ENCODE measurements at places on chromosomes 12 and 14. TPM values are rescaled to one million over a fixed set of nuclear protein-coding genes. Genes with fewer than 3 reads are reported as not detected.

- H3K4me3 ChIP-seq, result no peak overlapping the region
- H3K27me3 ChIP-seq, result no peaks in the 10 kb centered on the region
- peaks cover 11% of the 10 kb centered on the region for H3K36me3 ChIP-seq
- DNase-seq, result no peak
- H3K4me1 ChIP-seq, result peaks cover 15% of the 10 kb centered on the region
These were observed 53.7 kb downstream of the APAF1 start for GRCh38 chr12:98698603-98699463.

GRCh38 chr12:56160193-56160763, 2.1 kb downstream of the MYL6 start:
- no peak for DNase-seq
- no peaks in the 10 kb centered on the region for H3K36me3 ChIP-seq
- H3K27me3 ChIP-seq, result no peaks in the 10 kb centered on the region
- peak overlapping the region; percentile 77 for H3K27ac ChIP-seq
- peak overlapping the region; percentile 73 for H3K4me3 ChIP-seq
- H3K4me1 ChIP-seq, result peaks cover 49% of the 10 kb centered on the region

GRCh38 chr12:4143896-4144295, 129.7 kb upstream of the CCND2 start:
- no peak for DNase-seq
- no peaks in the 10 kb centered on the region for H3K36me3 ChIP-seq
- H3K4me3 ChIP-seq, result no peak overlapping the region
- H3K4me1 ChIP-seq, result peaks cover 10% of the 10 kb centered on the region

- no peak overlapping the region for H3K4me3 ChIP-seq
- H3K27me3 ChIP-seq, result no peaks in the 10 kb centered on the region
- no peak for DNase-seq
These were observed 182.7 kb upstream of the TMPO start for GRCh38 chr12:98332642-98333041.

Gene MMP17
- total RNA-seq, result 7.1 TPM

Gene B4GALNT1
- total RNA-seq, result 0.28 TPM

DNA sequence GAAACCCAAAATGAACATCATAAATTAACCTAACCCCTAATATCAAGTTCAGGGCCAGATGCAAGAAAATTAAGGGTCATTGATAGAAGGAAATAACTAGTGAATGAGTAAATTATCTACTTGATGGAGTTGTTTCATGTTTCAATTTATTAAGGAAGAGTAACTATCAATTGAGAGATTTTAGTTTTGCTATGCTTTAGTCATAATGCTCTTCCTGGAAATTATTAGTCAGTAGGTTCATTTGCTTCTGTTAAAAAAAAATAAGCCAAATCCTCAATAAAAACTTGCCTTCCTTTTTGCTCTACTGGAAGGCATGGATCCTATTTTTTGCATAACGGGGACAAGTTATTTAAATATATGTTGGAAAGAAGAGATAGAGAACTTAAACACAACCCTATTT, 59.0 kb upstream of the HIF1A start:
- DNase-seq, result no peak
- H3K4me3 ChIP-seq, result no peak overlapping the region
- H3K27ac ChIP-seq, result no peak overlapping the region
- no peaks in the 10 kb centered on the region for H3K27me3 ChIP-seq

Gene MED6
- total RNA-seq, result 57.5 TPM

Gene AQP5
- not detected for total RNA-seq

Gene SIX6
- total RNA-seq, result 1.4 TPM

DNA sequence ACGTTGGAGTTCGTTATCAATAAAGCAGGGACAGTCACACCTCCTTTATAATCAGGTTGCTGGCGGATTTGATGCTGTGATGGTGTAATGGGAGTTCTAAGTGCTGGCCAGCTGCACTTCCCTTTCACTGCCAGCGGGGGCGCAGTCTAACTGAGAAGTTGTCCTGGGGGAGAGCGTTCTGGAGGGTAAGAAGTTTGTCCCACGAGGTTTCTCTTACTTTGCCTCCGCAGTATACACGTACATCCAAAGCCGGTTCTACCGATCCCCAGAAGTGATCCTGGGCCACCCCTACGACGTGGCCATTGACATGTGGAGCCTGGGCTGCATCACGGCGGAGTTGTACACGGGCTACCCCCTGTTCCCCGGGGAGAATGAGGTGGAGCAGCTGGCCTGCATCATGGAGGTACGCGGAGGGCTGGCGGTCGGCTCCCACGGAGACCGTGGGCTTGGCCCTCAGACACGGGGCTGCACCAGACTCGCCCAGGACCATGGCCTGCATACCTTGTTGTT, 42.7 kb downstream of the DYRK4 start:
- H3K27ac ChIP-seq, result no peak overlapping the region
- no peaks in the 10 kb centered on the region for H3K27me3 ChIP-seq
- DNase-seq, result peak; percentile 88
- peaks cover 28% of the 10 kb centered on the region for H3K4me1 ChIP-seq
- peak overlapping the region; percentile 96 for H3K4me3 ChIP-seq
- no peaks in the 10 kb centered on the region for H3K36me3 ChIP-seq

- peaks cover 5% of the 10 kb centered on the region for H3K4me1 ChIP-seq
- H3K4me3 ChIP-seq, result peak within 1 kb of the TSS; percentile 73
- peak; percentile 72 for DNase-seq
- no peaks in the 10 kb centered on the region for H3K36me3 ChIP-seq
These were observed at the start of gene DBX2 for GRCh38 chr12:45050751-45051571. TSS of gene DBX2 (minus strand) at chr12:45051099. CDS start at chr12:45050927, 172 bp downstream.

DNA sequence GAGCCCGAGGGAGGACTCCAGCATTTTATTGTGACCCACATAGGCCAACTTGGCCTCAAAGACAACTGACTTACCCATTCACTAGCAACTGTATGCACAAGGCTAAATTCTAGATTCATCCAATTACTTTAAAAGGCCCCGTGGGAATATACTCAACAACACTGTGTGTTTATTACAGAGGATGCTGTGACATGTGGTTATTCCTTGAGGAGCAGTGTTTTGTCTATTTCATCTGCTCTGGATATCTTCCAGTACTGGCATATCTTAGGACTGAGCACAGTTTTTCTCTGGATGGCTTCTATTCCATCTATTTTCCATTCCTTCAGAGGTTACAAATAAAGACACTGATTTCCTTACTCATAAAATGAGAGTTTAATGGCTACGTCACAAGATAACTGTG, 87.2 kb upstream of the KRAS start:
- H3K4me3 ChIP-seq, result no peak overlapping the region
- peaks cover 8% of the 10 kb centered on the region for H3K4me1 ChIP-seq
- DNase-seq, result no peak
- H3K27ac ChIP-seq, result no peak overlapping the region

Gene KLHL33
- 0.22 TPM for total RNA-seq

GRCh38 chr12:114186241-114187002, 219.5 kb downstream of the TBX5 start:
- H3K4me3 ChIP-seq, result no peak overlapping the region
- H3K27me3 ChIP-seq, result peaks cover 12% of the 10 kb centered on the region
- peaks cover 11% of the 10 kb centered on the region for H3K4me1 ChIP-seq
- H3K36me3 ChIP-seq, result no peaks in the 10 kb centered on the region
- no peak overlapping the region for H3K27ac ChIP-seq
- peak; percentile 62 for DNase-seq

Gene AKAP6
- total RNA-seq, result 7.3 TPM

- no peak overlapping the region for H3K27ac ChIP-seq
- H3K4me1 ChIP-seq, result peaks cover 5% of the 10 kb centered on the region
- DNase-seq, result no peak
- no peaks in the 10 kb centered on the region for H3K27me3 ChIP-seq
These were observed 15.4 kb downstream of the DGLUCY start for GRCh38 chr14:91129261-91129660.

DNA sequence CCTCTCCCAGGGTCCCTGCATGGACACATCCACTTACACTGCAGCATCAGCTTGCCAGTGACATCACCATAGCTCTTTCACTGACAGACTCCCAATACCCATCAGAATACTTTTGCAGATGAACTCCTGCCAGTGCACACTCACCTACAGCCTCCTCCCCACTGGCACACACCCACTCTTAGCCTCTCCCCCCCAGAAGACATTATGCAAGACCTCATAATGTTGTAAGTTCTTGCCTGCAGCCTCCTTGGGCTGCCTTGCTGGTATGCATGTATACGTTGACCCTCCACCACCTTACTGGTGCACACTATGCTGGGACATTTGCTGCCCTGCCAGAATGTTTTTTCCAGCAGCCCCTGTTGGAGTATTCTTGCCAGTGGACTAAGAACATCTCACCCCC, 324.2 kb downstream of the AEBP2 start:
- H3K4me1 ChIP-seq, result no peaks in the 10 kb centered on the region
- no peaks in the 10 kb centered on the region for H3K27me3 ChIP-seq
- H3K27ac ChIP-seq, result no peak overlapping the region

GRCh38 chr14:103552011-103552845, 10.2 kb downstream of the BAG5 start:
- no peak overlapping the region for H3K4me3 ChIP-seq
- H3K27ac ChIP-seq, result no peak overlapping the region
- H3K4me1 ChIP-seq, result no peaks in the 10 kb centered on the region
